ENCODE measurements at places on chromosomes 7 and 10. TPM values are rescaled to one million over a fixed set of nuclear protein-coding genes. Genes with fewer than 3 reads are reported as not detected.

DNA sequence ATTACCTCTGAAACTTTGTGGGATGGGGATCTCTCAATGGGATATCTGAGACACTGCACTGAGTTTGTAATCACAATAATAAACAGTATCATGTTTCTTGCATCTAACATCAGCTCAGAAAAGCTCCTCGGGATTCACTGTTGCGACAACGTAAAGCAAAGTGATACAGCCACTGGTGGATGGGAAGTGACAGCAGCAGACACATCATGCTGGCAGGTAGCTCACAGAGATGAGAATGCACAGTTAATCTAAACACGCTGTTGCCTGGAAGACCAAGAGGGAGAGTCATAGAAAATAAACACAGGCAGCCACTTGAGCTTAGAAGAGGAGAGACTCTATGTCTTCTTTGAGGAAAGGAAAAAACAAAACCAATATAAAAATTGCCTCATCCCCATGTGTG is 513.8 kb downstream of the MAGI2 start:
- DNase-seq: no peak

GRCh38 chr7:3033136-3033535 is 10.5 kb downstream of the CARD11 start:
- no peak for DNase-seq

- DNase-seq: no peak
Measured at GRCh38 chr10:22342421-22342820, 2.9 kb upstream of the SPAG6 start.

Gene TUBAL3
- total RNA-seq: not detected
